ENCODE measurements at places on chromosomes 16 and 17. TPM values are rescaled to one million over a fixed set of nuclear protein-coding genes. Genes with fewer than 3 reads are reported as not detected.

GRCh38 chr17:63082273-63082861, 116.3 kb downstream of the TANC2 start:
- no peak for DNase-seq

DNA sequence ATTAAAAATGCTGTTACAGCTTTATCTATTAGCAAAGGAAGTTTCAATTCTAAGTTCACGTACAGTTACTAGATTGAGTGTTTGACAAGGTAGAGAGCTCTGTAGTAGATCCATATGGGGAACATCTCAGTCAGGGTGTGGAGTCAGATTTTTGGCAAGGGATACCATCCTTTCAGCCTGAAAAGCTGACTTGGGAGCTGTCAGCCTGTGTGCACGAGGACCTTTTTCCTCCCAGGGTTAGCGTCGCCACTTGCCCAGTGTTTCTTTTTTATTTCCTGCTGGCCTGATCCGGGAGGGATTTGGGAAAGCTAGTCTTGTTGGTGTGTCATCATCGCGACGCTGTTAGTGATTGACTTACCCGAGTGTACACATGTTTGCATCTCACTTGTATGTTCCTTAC, 29.5 kb downstream of the WWOX start:
- DNase-seq, result no peak

GRCh38 chr17:36072431-36073121, 8.5 kb downstream of the CCL18 start:
- DNase-seq, result peak; percentile 55

DNA sequence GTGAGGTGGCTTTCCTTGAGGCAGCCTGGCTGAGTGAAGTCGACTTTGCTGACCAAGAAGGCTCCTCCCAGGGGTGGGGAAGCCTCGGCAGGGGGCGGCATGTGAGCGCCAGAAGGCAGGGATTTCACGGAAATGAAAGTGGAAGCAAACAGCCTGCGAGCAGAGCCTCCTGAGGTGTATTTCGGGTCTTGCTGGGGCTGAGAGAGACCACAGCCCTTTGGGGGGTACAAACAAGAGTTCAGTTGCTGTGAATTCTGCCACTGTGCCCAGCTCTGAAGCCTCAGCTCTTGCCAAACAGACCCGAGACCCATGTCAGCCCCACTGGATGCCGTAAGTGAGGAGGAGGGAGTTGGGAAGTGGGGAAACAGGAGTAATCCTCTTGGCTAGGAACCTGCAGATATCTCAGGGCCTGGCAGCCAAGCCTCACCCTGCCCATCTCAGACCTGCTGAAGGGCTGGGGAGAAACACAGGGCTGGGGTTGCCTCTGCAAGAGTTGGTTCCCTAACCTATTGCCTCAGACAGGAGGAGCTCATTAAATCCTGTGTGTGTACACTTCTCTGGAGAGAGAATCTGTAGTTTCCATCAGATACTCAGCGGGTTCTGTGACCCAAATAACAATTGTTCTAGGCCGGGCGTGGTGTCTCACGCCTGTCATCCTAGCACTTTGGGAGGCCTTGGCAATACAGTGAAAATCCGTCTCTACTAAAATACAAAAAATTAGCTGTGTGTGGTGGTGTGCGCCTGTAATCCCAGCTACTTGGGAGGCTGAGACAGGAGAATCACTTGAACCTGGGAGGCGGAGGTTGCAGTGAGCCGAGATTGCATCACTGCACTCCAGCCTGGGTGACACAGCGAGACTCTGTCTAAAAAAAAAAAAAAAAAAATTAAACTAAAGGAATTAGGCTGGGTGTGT, at the start of gene IFI35:
Gene IFI35 (plus strand): TSS at position 146 of the 913 bp plus-strand sequence. CDS start 164 bp downstream, at position 310.
- DNase-seq, result peak; percentile 78

DNA sequence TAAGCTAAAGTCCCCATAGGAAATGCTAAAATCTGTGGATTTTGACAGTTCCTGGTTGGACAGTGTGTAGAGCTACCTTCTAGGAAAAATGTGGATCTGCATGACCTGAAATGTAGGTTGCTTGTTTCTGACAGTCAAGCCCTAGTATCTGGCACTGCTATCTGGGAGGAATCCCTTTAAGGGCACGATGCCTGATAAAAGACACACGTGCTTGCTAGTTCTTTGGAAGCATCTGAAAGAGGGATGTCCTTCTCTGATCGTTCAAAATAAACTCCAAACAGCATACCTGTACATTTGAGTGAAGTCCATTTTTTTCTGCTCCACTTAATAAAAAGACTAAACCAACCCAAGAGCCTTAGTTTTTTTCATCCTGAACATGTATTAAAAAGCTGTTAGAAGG, 101.3 kb downstream of the CDK5R1 start:
- DNase-seq, result no peak

DNA sequence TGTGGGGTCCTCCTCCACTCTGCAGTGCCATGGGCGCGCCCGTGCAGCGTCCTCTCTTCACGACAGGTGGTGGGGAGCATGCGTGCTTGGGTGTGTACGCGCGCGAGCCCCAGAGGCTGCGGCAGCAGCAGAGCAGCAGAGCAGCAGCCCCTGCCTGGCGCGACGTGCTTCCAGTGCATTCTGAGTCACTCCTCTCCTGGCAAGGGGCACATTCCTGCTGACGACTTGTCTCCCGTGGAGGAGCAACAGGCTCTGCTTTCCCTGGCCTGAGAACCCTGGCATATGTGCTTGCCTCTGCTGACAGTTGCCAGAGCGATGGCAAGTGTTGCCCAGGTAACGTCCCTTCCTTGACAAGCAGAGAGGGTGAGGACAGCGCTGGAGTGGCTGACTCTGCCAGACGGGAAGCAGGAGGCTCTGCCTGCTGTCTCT, 133.8 kb upstream of the PLCG2 start:
- DNase-seq, result no peak

DNA sequence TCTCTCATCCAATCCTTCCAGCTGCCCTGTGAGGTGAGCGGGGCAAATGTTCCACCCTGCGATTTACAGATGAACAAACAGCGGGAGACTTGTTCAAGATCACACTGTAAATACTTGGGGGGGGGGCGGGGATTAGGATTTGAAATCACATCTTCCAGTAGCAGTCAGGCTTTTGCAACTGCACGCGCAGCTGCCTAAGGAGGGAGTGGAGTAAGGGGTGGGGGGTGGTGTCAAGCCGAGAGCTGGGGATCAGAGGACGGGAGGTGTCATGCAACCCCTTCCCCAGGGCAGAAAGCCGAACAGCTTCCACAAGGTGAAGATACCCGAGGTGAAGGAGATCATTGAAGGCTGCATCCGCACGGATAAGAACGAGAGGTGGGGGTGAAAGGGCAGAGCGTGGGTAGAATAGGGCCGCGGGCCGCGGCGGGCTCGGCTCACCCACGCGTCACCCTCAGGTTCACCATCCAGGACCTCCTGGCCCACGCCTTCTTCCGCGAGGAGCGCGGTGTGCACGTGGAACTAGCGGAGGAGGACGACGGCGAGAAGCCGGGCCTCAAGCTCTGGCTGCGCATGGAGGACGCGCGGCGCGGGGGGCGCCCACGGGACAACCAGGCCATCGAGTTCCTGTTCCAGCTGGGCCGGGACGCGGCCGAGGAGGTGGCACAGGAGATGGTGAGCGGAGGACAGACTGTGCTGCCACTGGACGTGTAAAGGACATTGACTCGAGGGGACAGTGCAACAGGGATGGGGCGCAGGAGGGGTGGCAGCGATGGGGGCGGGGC, 4.6 kb downstream of the WNK4 start:
- no peak for DNase-seq

DNA sequence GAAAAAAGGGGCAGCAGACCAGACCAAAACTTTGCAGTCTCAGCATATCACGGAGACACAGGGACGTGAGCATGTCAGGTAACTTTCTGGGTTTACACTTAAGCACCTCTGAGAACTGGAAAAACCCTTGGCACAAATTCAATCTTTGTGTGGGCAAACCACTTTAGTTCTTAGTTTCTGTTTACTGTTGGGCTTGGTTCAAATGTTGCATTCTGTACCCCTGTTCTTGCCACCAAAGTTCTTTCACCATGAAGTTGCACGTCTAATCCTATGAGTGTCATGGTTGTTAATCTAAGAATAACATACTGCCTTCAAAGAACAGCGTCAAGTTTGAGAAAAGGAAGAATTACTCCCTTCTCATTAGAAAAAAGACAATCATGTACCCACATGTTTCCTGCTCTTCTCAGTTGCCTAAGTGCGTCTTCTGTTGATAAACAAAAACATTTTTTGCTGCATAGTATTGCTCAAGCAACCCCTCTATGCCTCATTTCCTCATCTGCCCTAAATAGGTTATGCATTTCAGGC, 11.6 kb downstream of the KRT33A start:
- no peak for DNase-seq

DNA sequence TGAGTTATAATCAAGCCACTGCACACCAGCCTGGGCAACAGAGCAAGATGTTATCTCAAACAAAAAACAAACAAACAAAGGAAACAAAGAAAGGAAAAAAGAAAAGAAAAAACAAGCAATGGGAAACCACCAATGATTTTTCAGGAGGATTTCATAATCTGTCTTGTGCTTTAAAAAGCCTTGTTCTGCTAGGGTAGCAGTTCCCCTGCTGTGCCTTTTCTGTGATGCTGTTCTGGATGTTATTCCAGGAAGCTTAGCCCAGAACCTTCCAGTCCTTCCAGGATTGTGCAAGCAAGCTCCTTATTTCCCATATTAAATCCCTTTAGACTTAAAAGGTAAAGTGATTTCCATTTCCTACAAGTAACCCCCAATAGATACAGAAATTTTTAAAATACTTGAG, 171.1 kb downstream of the ABCC12 start:
- DNase-seq, result no peak

GRCh38 chr16:56874800-56875199, 9.8 kb downstream of the SLC12A3 start:
- no peak for DNase-seq

DNA sequence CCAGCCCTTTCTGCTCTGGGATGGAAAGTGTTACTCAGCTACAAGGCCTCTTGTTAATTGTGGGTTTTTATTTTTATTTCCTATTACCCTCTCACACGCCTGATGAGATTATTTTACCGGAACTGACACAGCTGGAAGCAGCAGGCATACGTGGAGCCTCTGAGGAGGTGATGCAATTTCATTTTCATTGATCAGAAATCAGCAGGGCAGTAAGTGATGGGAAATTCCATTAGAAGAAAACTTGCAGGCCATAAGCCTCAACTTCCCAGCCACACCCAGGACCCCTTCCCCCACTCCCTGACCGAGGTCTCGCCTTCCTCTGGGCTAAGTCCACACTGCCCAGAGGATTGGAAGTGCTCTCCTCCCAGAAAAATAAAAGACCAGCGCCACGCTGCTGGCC, 69.7 kb downstream of the ZFHX3 start:
- no peak for DNase-seq

GRCh38 chr17:78834571-78834970, 6.0 kb downstream of the USP36 start:
- DNase-seq, result no peak

DNA sequence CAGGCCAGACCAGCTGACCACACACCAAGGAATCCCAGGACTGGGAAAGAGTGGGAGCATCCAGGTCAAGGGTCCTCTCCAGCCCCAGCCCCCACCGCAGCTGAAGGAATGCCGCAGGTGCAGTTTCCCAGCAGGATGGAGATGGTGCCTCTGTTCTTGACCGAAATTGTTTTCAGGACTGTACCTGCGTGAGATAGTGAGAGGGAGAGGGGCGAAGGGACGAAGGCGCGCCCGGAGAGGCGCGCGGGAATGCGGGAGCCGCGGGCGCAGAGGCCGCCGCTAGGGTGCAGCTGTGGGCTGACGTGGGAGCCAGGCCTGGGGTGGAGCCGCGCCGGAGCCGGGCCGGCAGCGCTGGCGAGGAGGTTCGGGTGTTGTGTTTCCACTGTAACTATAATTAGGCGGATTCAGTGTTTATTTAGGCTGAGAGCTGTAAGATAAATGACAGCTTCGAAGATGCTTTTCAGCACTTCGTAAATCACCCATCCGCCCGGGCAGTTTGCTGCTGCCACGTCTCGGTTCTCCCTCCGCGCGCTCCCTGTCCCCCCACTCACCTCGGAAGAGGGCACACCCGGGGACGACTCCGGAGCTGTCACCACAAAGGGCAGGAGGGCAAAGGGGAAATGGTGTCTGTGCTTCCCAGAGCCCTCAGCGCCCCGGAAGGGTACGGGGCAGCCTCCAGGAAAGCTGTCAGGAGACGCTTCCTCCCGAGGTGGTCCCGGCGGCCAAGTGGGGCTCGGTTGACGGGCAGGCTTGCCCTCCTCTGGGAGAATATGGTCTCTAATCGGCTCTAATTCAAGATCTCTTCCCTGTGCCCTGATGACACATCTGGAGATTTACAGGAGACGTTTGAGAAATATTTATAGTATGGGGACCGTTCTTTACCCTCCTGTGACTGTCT, 38.2 kb downstream of the HOXB1 start:
- no peak for DNase-seq

- peak; percentile 79 for DNase-seq
Observed at GRCh38 chr17:82300707-82301270, 16.6 kb downstream of the CD7 start.

- no peak for DNase-seq
Observed at GRCh38 chr16:66204756-66205155, 161.7 kb upstream of the CDH5 start.

GRCh38 chr16:89720551-89720812, 216 bp downstream of the VPS9D1 start:
- no peak for DNase-seq

GRCh38 chr17:20184977-20185619, 175.9 kb downstream of the SPECC1 start:
- DNase-seq, result no peak

DNA sequence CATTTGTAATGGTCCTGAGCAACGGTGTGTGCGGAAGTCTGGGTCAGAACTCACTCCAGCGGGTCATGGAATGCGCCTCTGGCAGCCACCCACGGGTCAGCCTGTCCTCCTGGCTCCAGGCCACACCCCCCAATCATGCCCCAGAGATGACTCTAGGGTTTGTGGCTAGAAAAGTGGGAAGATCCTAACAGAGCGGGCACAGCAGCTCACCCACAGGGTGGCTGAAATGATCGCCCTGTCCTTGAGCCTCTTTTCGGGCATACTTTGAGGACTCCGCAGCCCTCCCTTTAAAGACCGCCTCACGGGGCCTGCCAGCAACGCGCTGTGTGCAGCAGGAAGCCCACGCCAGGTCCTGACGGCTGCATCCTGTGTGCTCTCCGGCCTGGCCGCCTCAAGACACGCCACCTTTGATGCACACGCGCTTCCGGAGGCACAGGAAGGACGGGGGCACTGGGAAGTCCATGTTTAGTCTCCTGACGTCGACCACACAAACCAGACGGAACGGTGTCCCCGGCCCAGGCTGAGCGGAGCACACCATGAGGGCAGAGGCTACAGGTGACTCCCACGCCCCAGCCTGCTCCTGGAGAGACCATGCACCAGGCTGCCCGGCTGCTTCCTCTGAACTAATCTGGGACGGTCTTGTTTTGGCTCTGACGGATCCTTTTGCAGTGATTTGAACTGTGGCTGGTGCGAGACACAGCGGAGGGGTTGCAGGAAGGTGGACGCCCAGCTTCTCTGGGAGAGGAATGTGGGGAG, 92.9 kb downstream of the TBC1D16 start:
- peak; percentile 21 for DNase-seq

NOTUM gene
- 0.88 TPM for total RNA-seq

ACSM2A gene
- total RNA-seq, result not detected

NETO2 gene
- 0.15 TPM for total RNA-seq

BCL7C gene
- total RNA-seq, result 11.5 TPM

SLC6A2 gene
- total RNA-seq, result not detected

AOC2 gene
- 5.0 TPM for total RNA-seq

ALOXE3 gene
- not detected for total RNA-seq

CDT1 gene
- total RNA-seq, result 108 TPM

ESRP2 gene
- total RNA-seq, result not detected

ODAD4 gene
- total RNA-seq, result 1.3 TPM

Measured in OCI-LY7 (cell line).